ENCODE measurements at places on chromosomes 13 and 19. TPM values are rescaled to one million over a fixed set of nuclear protein-coding genes. Genes with fewer than 3 reads are reported as not detected.
A peak's percentile ranks its signal among the peaks of the same experiment; 100 is the strongest.

The CGB3 gene
- total RNA-seq = not detected

The FAM124A gene
- total RNA-seq = 1.5 TPM

The VWA8 gene
- 46.5 TPM for total RNA-seq

The LGALS14 gene
- total RNA-seq = not detected

The KIR2DL3 gene
- not detected for total RNA-seq

The CDX2 gene
- total RNA-seq = not detected

The TNFSF11 gene
- total RNA-seq = not detected

DNA sequence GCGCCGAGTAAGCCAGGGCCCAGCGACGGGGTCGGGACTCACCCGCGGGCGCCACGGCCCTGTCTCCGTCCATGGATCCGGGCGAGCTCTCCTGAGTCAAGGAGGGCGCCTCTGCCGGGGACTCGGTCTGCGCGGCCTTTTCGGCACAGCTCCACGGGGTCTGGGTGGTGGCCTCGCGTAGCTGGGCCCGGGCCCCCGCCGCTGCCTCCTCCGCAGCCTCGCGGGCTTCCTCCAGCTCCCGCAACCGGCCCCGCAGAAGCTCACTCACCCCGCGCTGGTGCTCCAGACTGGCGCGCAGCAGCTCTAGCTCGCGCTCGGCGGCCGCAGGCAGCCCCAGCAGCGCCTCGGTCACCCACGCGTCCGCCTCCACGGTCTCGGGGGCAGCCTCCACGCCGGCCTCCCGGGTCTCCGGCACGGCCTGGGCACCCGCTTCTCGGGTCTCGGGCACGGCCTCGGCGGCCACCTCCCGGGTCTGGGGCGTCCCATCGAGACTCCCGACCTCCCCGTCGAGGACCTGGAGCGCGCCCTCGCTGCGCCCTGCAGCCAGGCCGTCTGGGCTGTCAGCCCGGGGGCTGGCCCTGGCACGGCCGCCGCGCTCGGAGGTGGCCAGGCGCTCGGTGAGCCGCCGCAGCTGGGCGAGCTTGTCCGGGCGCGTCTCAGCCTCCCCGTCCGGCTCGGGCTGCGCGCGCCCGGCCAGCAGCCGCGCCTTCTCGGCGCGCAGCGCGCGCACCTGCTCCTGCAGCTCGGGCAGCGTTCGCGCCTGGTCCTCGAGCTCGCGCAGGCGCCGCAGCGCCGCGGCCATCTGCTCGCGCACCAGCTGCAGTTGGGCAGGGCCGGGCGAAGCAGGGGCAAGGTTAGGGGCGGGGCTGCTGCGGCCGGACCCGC, 8.4 kb downstream of the KANK3 start:
- no peak for DNase-seq
- peak overlapping the region; percentile 54 for H3K4me3 ChIP-seq
- peaks cover 16% of the 10 kb centered on the region for H3K4me1 ChIP-seq
- no peaks in the 10 kb centered on the region for H3K36me3 ChIP-seq
- H3K27ac ChIP-seq = peak overlapping the region; percentile 41

- no peak for DNase-seq
- no peaks in the 10 kb centered on the region for H3K36me3 ChIP-seq
- H3K4me3 ChIP-seq = peak overlapping the region; percentile 56
- no peaks in the 10 kb centered on the region for H3K27me3 ChIP-seq
- H3K27ac ChIP-seq = no peak overlapping the region
- peaks cover 5% of the 10 kb centered on the region for H3K4me1 ChIP-seq
Measured at GRCh38 chr13:30689752-30690151, 45.6 kb upstream of the ALOX5AP start.

- no peak overlapping the region for H3K4me3 ChIP-seq
- H3K4me1 ChIP-seq = peaks cover under 1% of the 10 kb centered on the region
- no peak overlapping the region for H3K27ac ChIP-seq
- no peak for DNase-seq
- H3K27me3 ChIP-seq = no peaks in the 10 kb centered on the region
Measured at GRCh38 chr13:23575632-23576031, 5.4 kb downstream of the TNFRSF19 start.

DNA sequence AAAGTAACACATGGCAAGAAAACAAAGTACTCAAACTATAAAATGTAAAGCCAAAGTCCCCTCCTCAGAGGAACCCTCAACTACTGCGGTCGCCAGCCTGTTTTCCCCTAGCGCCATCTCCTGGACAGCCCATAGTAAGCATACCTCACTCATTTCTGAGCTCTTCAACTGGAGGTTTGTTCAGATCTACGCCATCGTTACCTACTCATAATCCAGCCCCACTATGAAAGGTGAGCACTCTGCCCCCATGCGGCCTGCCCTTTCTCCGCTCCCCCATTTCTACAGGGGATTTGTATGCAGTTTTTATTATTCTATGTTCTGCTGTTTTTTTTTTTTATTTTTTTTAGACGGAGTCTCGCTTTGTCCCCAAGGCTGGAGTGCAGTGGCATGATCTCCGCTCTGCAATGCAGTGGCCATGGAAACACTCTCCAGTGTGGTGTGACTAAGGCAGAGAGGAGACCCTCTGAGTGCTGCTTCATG, 26.2 kb downstream of the OPA3 start:
- H3K36me3 ChIP-seq = peaks cover 2% of the 10 kb centered on the region
- no peaks in the 10 kb centered on the region for H3K27me3 ChIP-seq
- no peak overlapping the region for H3K4me3 ChIP-seq
- no peak overlapping the region for H3K27ac ChIP-seq

DNA sequence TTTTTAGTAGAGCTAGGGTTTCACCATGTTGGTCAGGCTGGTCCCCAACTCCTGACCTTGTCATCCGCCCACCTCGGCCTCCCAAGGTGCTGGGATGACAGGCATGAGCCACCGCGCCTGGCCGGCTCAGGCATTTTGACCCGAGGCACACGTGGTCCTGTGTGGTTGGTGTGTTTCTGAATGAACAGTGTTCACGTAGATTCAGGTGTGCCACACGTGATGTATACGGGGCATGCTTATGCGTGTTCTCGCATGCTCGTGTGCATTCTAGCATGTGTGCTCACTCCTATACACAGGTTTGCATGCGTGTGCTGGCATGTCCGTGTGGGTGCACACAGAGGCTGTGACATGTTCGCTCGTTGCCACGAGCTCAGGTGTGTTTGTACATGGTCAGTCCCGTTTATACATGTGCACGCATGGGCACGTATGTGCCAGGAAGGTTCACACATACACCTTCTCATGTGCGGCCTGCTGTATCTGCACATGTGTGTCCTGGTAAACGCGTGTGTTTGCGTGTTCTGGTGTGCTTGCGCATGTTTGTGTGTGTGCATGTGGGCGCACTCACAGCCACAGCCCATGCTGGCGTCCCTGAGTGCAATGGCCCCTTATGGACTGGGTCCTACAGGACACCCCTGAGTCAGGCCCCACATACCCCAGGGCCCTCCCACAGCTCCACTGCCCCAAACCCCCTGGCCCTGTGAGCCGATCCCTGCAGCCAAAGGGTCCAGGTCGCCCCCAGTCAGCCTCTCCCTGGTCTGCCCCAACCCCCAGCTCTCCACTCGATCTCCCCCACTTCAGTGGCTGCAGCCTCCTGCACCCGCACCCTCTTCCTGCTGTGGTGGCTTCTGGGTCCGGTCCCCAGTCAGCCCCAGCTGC, 20.6 kb upstream of the TCF3 start:
- no peak for DNase-seq
- H3K27me3 ChIP-seq = peaks cover 87% of the 10 kb centered on the region

GRCh38 chr13:31827707-31828106, 88.4 kb downstream of the RXFP2 start:
- H3K36me3 ChIP-seq = no peaks in the 10 kb centered on the region
- DNase-seq = no peak
- H3K27ac ChIP-seq = no peak overlapping the region

DNA sequence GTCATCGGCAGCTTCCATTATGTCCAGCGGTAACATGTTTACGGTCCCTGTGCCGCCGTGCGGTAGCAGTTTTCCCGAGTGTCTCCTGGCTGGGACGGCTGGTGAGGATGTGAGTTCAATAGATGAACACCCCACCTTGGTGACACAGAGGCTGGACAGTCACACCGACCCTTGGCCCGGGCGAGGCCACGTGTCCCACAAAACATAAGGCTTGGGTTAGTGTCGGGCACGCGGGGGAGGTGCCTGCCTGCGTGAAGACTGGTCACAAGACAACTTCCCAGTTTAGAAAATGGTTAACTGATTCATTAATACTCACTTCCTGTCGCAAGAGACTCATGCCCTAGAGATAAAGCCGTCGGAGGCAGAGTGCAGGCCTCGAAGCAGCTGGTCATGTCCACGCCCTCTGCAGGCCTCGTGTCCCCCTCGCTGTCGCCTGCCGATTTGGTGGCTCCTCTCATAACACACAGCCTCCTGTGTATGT, 17.2 kb downstream of the RASA3 start:
- no peaks in the 10 kb centered on the region for H3K27me3 ChIP-seq
- H3K4me1 ChIP-seq = peaks cover 46% of the 10 kb centered on the region
- no peak overlapping the region for H3K4me3 ChIP-seq
- H3K27ac ChIP-seq = peak overlapping the region; percentile 41

- no peaks in the 10 kb centered on the region for H3K27me3 ChIP-seq
- H3K27ac ChIP-seq = peak overlapping the region; percentile 62
- H3K4me1 ChIP-seq = peaks cover 77% of the 10 kb centered on the region
- DNase-seq = no peak
- peaks cover 42% of the 10 kb centered on the region for H3K36me3 ChIP-seq
Measured at GRCh38 chr13:111252446-111253364, 67.7 kb upstream of the TEX29 start.

- H3K27me3 ChIP-seq = no peaks in the 10 kb centered on the region
- H3K27ac ChIP-seq = peak overlapping the region; percentile 88
- peak overlapping the region; percentile 81 for H3K4me3 ChIP-seq
- no peak for DNase-seq
- H3K4me1 ChIP-seq = peaks cover 74% of the 10 kb centered on the region
Measured at GRCh38 chr13:113489549-113490495, 689 bp downstream of the DCUN1D2 start.

DNA sequence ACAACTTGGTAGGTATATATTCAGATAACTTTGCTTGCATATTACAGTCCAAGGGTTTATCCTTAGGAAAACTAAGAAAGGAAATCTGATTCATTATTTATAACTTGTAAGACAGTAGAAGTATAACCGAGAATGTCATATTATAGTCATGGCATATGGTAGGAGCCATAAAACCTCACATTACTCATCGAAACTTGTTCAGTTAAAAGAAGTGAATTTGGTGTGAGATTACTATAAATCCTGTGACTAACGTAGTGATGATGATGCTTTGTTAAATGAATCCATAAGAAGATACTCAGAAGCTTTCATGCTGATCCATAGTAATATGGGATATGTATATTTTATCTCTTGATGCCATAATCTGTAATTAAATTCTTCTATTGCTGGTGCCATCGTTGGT, 57.3 kb downstream of the MTUS2 start:
- no peaks in the 10 kb centered on the region for H3K27me3 ChIP-seq
- no peaks in the 10 kb centered on the region for H3K4me1 ChIP-seq
- no peak for DNase-seq
- H3K4me3 ChIP-seq = no peak overlapping the region

- H3K27me3 ChIP-seq = no peaks in the 10 kb centered on the region
- no peak overlapping the region for H3K27ac ChIP-seq
- DNase-seq = no peak
- no peaks in the 10 kb centered on the region for H3K36me3 ChIP-seq
- no peak overlapping the region for H3K4me3 ChIP-seq
Measured at GRCh38 chr19:50844296-50844935, 10.3 kb upstream of the KLK3 start.

- H3K27me3 ChIP-seq = no peaks in the 10 kb centered on the region
- DNase-seq = no peak
- no peaks in the 10 kb centered on the region for H3K36me3 ChIP-seq
- H3K4me3 ChIP-seq = no peak overlapping the region
Measured at GRCh38 chr19:3333662-3334061, 32.7 kb upstream of the NFIC start.

- H3K27me3 ChIP-seq = no peaks in the 10 kb centered on the region
- H3K36me3 ChIP-seq = no peaks in the 10 kb centered on the region
- H3K4me3 ChIP-seq = no peak overlapping the region
Measured at GRCh38 chr13:99145461-99145860, 55.2 kb upstream of the UBAC2 start.

DNA sequence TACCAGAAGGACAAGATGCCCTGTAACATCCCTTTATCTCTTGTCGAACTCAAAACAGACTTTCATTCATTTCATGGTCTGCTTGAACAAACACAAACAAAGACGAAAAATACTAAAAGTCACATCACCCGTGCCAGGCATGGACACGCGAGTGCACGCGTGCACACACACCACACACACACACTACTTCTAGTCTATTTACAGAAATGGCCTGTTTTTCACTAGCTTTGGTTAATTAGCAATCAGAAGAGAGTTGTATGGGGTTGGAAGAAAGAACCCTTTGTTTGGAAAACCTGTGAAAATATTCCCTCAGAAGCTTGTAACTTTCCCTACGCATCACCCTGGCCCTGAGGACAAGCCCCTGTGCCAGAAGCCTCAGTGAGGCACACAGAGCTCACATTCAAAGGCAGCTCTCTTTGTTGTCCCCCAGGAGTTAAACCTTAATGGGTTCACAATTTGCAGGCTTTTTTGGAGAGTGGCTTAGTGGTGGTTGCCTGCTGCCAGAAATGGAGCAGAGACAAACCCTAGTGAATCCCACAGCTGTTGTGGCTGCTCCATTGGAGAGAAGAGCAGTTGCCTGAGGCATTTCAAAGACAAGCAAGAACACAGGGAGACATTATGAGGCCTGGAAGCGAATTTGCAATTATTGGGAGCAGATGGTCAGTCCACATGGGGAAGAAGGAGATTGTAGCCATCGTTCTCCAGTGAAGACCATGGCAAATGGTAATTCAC, 55.9 kb downstream of the STARD13 start:
- no peaks in the 10 kb centered on the region for H3K27me3 ChIP-seq
- H3K4me1 ChIP-seq = peaks cover 19% of the 10 kb centered on the region
- no peak for DNase-seq

GRCh38 chr19:44757057-44757734, 8.7 kb downstream of the BCL3 start:
- H3K4me3 ChIP-seq = peak overlapping the region; percentile 64
- peaks cover 45% of the 10 kb centered on the region for H3K4me1 ChIP-seq
- peak; percentile 80 for DNase-seq
- no peaks in the 10 kb centered on the region for H3K27me3 ChIP-seq
- peaks cover 3% of the 10 kb centered on the region for H3K36me3 ChIP-seq

GRCh38 chr13:94515374-94515773, 35.9 kb upstream of the DCT start:
- DNase-seq = no peak
- no peaks in the 10 kb centered on the region for H3K27me3 ChIP-seq
- no peak overlapping the region for H3K27ac ChIP-seq
- H3K4me1 ChIP-seq = no peaks in the 10 kb centered on the region
- H3K4me3 ChIP-seq = no peak overlapping the region

DNA sequence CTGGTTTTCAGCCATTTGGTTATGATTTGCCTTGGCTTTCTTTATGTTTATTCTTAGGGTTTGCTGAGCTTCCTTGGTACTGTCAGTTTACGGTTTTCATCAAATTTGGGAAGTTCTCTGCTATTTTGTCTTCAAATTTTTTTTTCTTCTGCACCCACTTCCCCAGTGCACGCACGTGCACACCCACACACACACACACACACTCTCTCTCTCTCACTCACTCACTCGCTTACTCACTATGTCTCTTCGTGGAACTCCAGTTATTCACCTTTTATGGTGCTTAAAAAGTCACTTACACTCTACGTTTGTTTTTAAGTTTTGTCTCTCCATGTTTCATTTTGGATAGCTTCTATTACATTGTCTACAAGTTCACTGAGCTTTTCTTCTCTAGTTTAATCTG, 7.1 kb downstream of the AKAP11 start:
- H3K27me3 ChIP-seq = no peaks in the 10 kb centered on the region
- no peaks in the 10 kb centered on the region for H3K36me3 ChIP-seq
- no peak overlapping the region for H3K4me3 ChIP-seq
- H3K4me1 ChIP-seq = no peaks in the 10 kb centered on the region

GRCh38 chr19:35533201-35533821, at the start of gene GAPDHS:
GAPDHS (plus strand) TSS chr19:35533456; CDS start chr19:35533528, 72 bp downstream.
- no peaks in the 10 kb centered on the region for H3K36me3 ChIP-seq
- H3K4me3 ChIP-seq = no peak within 1 kb of the TSS
- H3K4me1 ChIP-seq = no peaks in the 10 kb centered on the region
- no peak for DNase-seq
- peaks cover 11% of the 10 kb centered on the region for H3K27me3 ChIP-seq

Data from psoas muscle (tissue), 8 donors.